ENCODE measurements at places on chromosomes 16 and 17. TPM values are rescaled to one million over a fixed set of nuclear protein-coding genes. Genes with fewer than 3 reads are reported as not detected.

- peak; percentile 97 for DNase-seq
- peaks cover 8% of the 10 kb centered on the region for H3K4me1 ChIP-seq
- H3K36me3 ChIP-seq: peaks cover 6% of the 10 kb centered on the region
- peak within 1 kb of the TSS; percentile 93 for H3K4me3 ChIP-seq
- no peaks in the 10 kb centered on the region for H3K27me3 ChIP-seq
These were observed at the start of gene NAGLU for GRCh38 chr17:42536048-42536371. Gene NAGLU (plus strand): TSS chr17:42536241. CDS start chr17:42536273, 32 bp downstream.

DNA sequence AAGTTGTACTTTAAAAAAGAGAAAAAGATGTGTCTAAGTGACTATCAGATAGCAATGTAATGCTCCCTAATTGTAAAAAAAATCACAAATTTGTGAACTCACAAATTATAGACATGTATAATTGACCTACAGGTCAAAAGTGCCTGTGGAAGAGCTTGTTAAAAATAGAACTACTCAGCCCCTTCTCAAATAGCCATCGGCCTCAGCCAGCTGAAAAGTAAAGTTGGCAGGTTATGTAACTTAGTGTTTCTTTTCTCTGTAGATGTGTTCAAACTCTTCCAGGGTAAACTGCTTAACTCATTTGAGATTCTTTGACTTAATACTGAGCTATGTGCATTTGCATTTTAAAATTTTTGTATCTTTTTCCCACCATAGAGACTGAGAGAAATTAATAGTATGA, 13.3 kb downstream of the AKTIP start:
- H3K4me3 ChIP-seq: no peak overlapping the region
- no peak for DNase-seq
- no peak overlapping the region for H3K27ac ChIP-seq
- H3K4me1 ChIP-seq: no peaks in the 10 kb centered on the region

- H3K4me1 ChIP-seq: no peaks in the 10 kb centered on the region
- DNase-seq: no peak
- no peak overlapping the region for H3K4me3 ChIP-seq
- H3K27me3 ChIP-seq: no peaks in the 10 kb centered on the region
These were observed 105.4 kb downstream of the FTO start for GRCh38 chr16:53809088-53809932.

DNA sequence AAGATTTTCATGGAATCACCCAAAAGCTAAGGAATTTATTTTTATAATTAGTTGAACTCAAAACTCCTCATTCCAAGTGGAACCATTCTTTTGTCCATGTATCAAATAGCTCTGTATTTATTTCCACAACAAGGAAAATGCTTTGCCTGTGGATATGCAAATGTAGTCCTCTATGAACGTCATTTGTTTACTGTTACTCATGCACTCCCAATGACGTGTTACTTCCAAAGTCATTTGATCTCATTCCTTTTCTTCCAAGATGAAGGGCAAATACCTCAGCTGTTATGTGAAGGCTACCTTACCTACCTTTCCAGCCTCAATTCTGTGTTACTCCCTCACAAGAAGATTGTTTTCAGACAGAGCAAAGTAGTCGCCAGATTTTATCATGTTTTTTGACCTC, 83.7 kb downstream of the ITFG1 start:
- peaks cover 17% of the 10 kb centered on the region for H3K36me3 ChIP-seq
- H3K27me3 ChIP-seq: no peaks in the 10 kb centered on the region
- no peak for DNase-seq
- H3K4me1 ChIP-seq: no peaks in the 10 kb centered on the region
- no peak overlapping the region for H3K27ac ChIP-seq

DNA sequence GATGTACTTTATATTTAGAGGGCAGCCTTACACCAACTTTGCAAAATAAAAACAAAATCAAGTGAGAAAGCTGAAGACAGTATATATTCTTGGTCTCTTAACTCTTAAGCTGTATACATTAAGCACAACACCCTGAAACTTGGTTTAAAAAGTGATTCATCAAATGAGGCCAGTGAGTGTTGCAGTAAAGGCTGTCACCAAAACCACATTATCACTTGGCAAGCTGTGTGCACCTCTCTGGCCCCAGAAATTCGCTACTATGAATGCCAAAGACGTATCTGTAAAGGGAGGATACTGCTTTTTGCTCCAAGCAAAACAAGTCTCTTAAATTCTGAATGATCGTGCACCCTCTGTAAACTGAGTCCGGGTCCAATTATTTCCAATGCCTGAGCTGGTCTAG, 163.9 kb downstream of the ZFHX3 start:
- H3K4me3 ChIP-seq: no peak overlapping the region
- H3K27ac ChIP-seq: no peak overlapping the region
- H3K36me3 ChIP-seq: no peaks in the 10 kb centered on the region

The CTRB1 gene
- not detected for total RNA-seq

DNA sequence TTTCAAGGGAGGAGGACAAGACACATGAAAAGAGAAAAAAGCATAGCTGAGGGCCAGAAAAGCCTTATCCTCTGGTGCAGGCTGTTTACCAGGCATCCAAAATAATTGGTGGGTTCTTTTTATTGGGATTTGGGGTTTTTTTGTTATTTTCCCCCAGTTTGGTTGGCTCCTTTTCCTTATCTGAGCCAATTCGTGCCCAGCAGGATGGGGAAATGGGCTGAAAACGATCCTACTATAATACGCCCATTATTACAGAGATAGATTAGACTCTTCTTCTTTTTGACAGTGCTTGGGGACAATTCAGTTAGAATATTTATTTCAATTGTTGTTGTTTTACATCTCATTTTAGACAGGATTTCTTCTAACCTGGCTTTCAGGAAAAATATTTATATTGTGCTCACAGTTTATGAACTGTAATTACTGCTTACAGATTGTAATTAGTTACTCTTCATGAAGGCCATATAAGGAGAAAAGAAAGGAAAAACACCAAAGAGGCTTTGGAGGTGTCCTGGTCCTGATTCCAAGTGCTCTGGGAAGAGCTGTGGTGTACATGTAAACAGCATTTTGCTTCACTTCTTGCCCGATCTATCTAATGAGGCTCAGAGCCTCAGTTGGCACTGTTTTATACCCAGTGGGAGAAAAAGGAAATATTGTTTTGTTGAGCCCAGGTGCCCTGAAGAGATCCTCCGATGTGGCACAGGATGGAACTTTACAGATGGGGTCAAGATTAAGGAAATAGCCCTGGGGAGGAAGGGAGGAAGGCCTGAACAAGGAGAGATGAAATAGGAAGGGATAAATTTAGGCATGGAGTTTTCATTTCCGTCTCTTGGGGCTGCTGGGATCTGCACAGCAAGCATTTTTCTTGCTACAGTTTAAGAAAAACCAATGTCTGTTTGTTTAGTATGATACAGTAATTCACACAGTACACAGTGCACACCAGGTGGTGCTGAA, 611 bp upstream of the ANKRD40 start:
- H3K27me3 ChIP-seq: no peaks in the 10 kb centered on the region
- H3K27ac ChIP-seq: peak overlapping the region; percentile 82
- peak overlapping the region; percentile 94 for H3K4me3 ChIP-seq

DNA sequence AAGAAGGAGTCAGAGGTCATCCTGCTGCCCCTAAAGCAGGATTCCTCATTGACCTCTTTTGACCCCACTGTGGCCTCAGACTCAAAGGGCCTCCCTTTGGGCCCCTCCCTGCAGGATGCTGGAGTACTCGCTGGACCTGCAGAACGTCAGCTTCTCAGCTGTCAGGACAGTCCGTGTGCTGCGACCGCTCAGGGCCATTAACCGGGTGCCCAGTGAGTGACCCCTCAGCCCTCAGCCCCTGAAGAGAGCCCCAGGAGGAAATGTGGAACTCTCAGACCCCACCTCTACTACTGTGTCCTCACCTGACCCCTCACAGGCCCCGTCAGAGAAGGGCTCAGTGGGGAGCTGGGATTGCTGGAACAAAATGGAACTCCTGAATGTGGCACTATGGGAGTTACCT, 9.1 kb downstream of the CACNA1G start:
- no peak for DNase-seq
- no peak overlapping the region for H3K27ac ChIP-seq
- H3K4me1 ChIP-seq: no peaks in the 10 kb centered on the region
- no peak overlapping the region for H3K4me3 ChIP-seq

The GPR179 gene
- total RNA-seq: not detected

- no peaks in the 10 kb centered on the region for H3K36me3 ChIP-seq
- peak overlapping the region; percentile 84 for H3K4me3 ChIP-seq
These were observed 1.7 kb upstream of the ANKRD13B start for GRCh38 chr17:29591146-29591736.

- peaks cover 6% of the 10 kb centered on the region for H3K27me3 ChIP-seq
- H3K36me3 ChIP-seq: no peaks in the 10 kb centered on the region
- no peak for DNase-seq
- no peak overlapping the region for H3K27ac ChIP-seq
- H3K4me1 ChIP-seq: no peaks in the 10 kb centered on the region
These were observed 48.6 kb upstream of the XYLT1 start for GRCh38 chr16:17519101-17519955.

DNA sequence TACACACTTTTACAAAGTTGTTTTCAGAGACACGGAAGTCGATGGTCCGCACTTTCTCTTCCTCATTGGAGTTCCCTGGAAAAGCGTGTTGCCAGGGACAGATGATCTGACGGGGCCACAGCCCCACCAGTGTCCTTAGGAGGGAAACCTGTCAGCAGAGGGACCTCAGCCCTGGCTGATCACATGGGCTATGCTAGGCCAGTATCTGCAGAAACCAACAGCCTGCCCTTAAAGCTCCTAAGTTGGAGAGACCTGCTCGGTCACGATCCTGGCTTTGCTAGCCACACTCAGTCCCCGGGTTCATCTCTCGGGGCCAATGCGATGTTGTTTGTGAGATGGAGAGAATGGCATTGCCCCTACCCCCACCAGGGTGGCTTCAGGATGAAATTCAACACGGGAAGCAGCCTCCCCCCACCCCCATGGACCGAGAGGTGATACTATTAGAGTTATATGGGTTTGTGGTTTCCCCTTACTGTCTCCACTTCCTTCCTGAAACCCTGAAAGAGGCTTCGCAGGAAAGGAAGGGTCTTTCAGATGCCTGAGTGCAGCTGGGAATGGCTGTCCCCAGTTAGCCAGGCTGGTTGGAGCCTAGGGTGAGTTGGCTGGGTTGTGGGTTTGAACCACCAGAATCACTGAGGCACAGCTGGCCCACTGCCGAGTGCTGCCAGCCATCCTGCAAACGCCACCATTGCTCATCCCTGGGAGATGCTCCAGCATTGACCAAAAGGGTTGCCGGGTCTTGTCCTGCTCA, 16.6 kb downstream of the RMI2 start:
- no peak overlapping the region for H3K27ac ChIP-seq
- no peaks in the 10 kb centered on the region for H3K27me3 ChIP-seq
- DNase-seq: no peak

The RRAD gene
- total RNA-seq: not detected

DNA sequence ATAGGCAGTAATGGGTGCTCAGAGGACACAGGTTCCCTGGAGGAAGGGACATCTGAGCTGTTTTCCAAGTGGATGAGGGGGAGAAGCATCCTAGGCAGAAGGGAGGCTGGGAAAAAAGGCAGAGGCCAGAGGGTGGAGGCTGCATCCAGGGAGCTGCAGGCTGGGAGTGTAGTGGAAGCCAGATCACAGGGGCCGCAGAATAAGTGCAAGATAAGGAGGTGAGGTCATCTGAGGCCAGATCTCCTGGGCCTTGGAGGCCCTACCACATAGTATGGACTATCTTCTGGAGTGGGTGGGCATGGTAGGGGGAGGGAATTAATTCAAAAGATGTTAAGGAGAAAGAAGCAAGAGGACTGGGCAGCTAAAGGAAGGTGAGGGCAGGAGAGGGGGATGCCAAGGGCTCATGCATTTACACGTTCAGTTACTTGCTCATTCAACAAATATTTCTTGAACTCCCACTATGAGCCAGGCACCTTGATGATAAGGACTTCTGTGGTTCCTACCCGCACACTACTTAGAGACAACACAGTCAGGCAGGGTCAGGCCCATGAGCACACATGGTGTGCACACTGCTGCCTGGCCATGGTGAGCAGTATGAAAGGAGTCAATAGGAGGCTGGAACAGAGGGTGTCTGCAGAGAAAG, 2.4 kb upstream of the RIPOR1 start:
- no peaks in the 10 kb centered on the region for H3K36me3 ChIP-seq
- H3K27me3 ChIP-seq: peaks cover 21% of the 10 kb centered on the region

The STH gene
- total RNA-seq: not detected

The SULT1A4 gene
- 1.6 TPM for total RNA-seq

The CA5A gene
- not detected for total RNA-seq

- H3K36me3 ChIP-seq: no peaks in the 10 kb centered on the region
- peaks cover 42% of the 10 kb centered on the region for H3K27me3 ChIP-seq
- peak overlapping the region; percentile 73 for H3K4me3 ChIP-seq
- H3K4me1 ChIP-seq: no peaks in the 10 kb centered on the region
These were observed 915 bp downstream of the AHSP start for GRCh38 chr16:31528523-31529107.

The ADAP2 gene
- 1.9 TPM for total RNA-seq

GRCh38 chr16:50012182-50012581, 12.8 kb upstream of the CNEP1R1 start:
- H3K27me3 ChIP-seq: no peaks in the 10 kb centered on the region
- H3K27ac ChIP-seq: no peak overlapping the region
- DNase-seq: no peak

DNA sequence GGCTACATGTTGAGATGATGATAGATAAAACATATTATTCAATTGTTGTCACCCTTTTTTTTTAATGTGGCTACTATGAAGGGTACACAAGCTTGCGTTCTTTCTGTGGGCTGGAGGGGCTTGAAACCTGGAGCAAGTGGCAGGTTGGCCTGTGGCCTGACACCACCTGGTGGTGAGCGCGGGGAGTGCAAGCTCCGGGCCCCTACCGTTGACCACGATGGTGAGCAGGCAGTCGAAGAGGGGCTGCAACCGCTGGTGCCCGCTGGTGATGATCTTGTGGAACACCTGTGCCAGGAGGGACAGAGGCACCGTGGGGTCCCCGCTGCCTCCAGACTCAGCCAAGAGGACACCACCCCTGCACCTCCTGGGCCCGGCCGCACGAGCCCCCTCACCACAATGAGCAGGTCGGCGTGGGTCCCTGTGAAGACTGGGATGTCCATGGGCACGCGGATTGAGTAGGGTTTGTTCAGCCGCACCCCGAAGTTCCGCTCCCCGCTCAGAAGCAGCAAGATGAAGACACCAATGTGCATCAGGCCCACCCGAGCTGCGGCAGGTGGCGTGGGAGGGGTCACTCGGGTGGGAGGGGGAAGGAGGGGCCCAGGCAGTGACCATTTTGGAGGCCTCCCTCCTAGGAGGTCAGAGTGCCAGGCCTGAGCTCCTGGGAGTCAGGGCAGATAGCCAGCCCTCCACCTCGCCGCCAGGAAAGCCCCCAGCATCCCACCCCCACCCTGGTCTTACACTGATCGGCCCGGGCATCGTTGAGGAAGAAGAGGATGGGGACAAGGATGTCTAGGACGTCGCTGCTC, 14.4 kb downstream of the HID1 start:
- H3K27me3 ChIP-seq: peaks cover 26% of the 10 kb centered on the region
- no peaks in the 10 kb centered on the region for H3K36me3 ChIP-seq
- H3K4me1 ChIP-seq: no peaks in the 10 kb centered on the region
